Eye (tissue), 1 donor: ENCODE measurements at places on chromosomes 11 and 22.

DNA sequence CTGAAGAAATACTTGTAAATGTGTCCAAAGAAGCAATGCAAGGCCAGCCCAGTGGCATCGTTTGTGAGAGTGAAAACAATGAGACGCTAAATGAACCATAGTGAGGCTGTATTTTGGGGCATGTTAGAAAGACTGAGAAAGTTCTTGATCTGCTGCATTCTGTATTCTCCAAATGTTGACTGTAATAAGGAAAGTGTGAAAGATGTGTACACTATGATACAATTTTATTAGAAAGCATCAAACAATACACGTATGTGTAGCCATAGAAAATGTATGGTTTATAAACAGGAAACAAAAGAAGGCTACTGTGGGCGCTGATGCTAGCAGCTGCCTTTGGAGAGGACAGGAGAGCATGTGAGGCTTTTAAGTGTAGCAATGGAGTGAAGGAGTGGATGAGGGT lies 233.5 kb upstream of the E2F8 start:
- DNase-seq: no peak

GRCh38 chr11:69939551-69940245 lies 120.5 kb upstream of the FGF3 start:
- DNase-seq: peak; percentile 58

GRCh38 chr11:112523477-112523876 lies 262.8 kb upstream of the PLET1 start:
- peak; percentile 85 for DNase-seq

DNA sequence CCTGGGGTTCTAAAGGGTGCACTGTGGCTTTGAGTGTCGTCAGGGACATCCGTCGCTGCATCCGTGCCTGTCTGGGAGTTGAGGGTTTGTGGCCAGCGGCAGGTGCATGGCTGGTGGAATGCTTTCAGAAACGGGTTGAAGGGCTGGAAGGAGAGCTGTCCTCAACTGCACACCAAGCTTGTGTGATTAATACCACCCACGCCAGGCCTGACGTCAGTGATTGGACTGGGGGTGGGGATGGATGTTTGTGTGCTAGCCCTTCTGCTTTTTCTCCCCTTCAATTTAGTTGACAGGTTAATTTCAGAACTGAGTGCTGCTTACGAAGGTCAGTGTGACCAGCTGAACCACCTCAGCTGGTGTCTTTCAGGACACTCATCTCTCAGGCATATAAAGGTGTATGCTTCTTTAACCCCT lies 3.2 kb upstream of the GAB2 start:
- peak; percentile 25 for DNase-seq

DNA sequence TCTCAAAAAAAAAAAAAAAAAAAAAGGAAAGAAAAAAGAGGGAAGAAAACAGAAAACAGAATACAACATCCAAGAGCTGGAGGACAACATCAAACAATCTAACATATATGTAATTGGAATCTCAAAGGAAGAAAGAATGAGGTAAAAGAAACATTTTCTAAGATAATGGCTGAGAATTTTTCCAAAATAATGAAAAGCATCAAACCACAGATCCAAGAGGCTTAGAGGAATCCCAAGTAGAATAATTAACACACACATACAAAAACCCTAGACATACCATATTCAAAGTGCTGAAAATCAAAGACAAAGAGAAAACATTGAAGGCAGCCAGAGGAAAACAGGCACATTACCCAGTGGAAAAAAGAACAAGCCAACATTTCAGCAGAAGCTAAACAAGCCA lies 4.9 kb downstream of the SULT4A1 start:
- no peak for DNase-seq

GRCh38 chr11:121349790-121350189 lies 57.2 kb downstream of the SC5D start:
- no peak for DNase-seq

DNA sequence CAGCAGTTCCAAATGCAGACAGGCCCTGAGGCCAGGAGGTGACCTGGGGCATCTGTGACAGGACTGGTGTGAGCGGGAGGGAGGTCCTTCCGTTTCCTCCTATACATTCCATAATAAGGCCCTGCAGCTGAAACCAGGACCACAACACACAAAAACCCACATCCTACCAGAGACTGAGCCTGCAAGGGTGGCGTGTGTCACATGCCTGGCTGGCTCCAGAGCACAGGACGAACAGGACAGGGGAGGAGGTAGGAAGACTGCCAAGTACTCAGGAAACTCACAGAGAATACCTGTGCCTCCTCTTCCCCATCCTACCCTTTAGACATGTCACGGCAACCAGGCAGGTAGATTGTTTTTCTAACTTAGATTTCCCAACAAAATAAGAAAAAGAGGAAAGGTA lies 103.9 kb downstream of the ARL14EP start:
- DNase-seq: no peak

DNA sequence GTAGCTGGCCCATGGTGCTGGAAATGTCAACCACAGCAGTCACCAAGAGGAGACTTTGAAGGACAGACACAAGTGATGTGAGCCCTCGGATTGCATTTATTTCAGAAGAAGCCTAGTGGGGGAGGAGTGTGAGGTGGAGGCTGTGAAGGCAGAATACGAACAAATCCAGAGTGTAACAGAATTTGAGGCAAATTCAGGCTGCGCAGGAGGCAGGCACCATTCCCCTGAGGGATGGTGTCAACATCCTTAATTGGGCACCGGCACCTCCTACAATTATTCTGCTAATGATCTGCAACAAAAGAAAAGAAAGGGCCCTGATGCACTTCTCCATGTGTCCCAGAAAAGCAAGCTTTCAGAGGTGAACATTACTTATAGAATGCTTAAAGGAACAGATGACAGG lies 32.2 kb downstream of the CWC15 start:
- DNase-seq: peak; percentile 32

- DNase-seq: no peak
These were observed 17.2 kb downstream of the MYEOV start for GRCh38 chr11:69310934-69311766.

- DNase-seq: no peak
These were observed 125.6 kb downstream of the BRD1 start for GRCh38 chr22:49702068-49702397.

DNA sequence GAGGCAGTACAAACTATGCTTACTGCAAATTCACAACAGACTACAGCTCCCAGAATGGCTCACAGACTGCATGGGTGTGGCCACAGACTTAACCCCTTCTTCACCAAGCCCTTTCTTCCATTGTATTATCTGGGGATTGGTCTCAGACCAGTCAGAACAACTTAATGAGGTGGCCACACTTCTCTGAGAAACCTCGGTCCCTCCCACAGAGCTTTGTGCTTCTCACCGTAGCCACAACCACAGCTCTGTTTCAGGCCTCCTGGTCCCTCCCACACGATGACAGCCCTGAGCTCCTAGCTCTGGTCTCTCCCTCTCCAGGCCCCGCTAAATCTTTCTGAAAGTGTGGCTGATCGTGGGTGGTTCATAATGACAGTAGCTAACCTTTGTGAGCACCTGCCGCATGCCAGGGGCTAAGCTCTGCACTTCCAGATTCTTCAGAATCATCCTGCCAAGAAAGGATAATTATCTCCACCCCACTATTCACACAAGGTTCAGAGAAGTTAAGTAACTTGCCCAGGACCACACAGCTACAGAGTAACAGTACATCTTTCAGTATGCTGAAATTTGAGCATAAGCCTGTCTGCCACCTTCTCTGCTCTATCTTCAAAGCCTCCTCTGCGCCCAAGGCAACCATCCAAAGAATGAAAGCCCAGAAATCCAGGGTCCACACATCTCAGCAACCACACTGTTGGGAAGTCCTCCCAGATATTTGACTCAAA lies 5.4 kb downstream of the PDE2A start:
- DNase-seq: no peak

- DNase-seq: no peak
These were observed 393.9 kb downstream of the GUCY1A2 start for GRCh38 chr11:106624377-106624776.

DNA sequence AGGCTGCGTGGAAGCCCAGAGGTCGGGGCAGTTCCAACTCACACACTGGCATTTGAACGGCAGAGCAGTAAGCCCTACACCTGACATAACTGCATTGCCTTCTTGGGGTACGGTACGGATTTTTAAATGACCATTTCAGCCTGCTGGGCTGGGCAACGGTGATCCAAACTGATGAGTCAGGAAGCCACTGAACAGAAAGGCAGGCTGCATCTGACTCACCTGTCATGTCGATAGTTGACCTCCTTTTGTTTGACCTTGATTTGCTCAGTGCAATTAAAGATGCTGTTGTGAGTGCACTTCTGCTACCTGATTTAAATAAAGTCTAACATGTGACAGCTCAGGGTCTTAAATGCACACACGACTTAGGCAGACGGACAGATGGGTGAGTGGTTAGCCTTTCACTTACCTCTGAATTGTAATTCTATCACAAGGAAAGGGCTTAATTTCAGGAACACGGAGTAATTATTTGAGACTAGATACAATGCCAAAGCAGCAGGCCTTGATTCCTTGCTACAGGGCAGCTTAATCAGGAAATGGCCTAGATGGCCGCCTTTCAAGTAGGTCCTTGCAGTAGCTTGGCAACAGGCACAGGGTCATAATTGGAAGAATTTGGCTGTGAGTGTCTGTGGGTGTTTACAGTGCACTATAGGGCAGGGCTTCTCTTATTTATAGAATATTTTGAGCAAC lies 52.2 kb downstream of the BMAL1 start:
- DNase-seq: peak; percentile 54

GRCh38 chr11:45209891-45210699 lies 63.7 kb downstream of the PRDM11 start:
- peak; percentile 94 for DNase-seq

- DNase-seq: peak; percentile 66
These were observed 6.4 kb downstream of the LTBP3 start for GRCh38 chr11:65551572-65552387.

DNA sequence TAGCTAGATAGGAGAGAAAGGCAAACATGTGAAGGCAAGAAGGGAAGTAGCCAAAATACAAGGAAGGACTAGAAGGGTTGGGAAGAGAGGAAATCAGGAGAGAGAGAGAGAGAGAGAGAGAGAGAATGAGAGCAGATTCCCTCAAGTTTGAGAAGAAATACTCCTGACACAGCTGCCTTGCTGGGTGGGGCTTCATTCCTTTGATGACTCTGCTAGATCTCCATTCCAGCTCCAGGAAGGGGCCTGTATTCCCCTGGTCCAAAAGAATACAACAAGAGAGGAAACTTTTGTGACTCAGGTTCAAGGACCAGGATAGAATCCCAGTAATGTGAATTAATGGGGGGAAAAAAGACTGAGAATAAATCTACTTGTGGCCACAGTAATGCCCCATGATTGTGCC lies 62.9 kb upstream of the SPON1 start:
- DNase-seq: no peak

GRCh38 chr22:34669001-34669400 lies 397.0 kb upstream of the ISX start:
- DNase-seq: no peak

GRCh38 chr11:15843309-15843872 lies 513.0 kb downstream of the SOX6 start:
- peak; percentile 80 for DNase-seq

GRCh38 chr11:15227011-15227410 lies 112.3 kb downstream of the INSC start:
- DNase-seq: no peak

- DNase-seq: peak; percentile 85
These were observed 8.4 kb downstream of the LRRC10B start for GRCh38 chr11:61516675-61517572.

GRCh38 chr11:35103366-35104208 lies 35.4 kb upstream of the CD44 start:
- DNase-seq: no peak

- no peak for DNase-seq
These were observed 16.9 kb downstream of the CTTN start for GRCh38 chr11:70415191-70415590.

DNA sequence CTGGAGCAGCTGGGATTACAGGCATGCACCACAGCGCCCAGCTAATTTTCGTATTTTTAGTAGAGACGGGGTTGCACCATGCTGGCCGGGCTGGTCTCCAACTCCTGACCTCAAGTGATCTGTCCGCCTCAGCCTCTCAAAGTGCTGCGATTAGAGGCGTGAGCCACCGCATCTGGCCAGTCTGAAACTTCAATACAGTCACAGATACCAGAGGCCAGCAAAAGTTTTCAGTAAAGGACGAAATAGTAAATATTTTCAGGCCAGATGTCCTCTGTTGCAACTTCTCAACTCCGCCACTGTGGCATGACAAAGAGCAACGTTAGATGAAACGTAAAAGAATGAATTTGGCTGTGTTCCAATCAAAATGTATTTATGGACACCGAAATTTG lies 403.6 kb downstream of the MN1 start:
- DNase-seq: no peak

DNA sequence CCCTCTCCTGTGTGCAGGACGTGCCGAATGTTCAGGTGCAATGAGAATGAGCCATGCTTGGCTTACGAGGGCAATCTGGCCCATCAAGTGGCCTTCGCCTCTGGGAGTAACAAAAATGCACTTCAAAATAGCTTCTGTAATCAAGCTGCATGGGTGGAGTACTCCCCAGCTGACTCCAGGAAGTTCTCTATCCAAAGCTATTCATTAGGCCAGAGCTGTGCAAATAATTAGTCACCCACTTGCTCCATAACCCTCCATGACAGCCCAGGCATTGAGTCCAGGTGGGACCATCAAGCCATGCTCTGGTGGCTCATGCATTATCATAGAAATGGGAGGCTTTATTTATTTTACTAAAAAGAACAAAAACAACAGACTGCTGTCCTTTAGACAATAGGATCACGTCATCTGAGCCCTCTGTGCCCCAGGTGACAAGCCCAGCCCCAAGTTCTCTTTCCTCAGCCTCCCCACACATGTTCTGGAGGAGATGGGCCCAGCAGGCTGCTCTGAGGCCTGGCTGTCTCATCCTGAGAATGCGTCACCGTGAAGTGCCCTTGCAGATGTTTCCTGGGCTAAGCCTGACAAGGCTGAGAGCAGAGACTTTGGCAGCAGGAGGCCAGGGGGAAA lies 244.7 kb downstream of the ETS1 start:
- peak; percentile 38 for DNase-seq

- DNase-seq: no peak
These were observed 28.4 kb downstream of the SHANK3 start for GRCh38 chr22:50701076-50701419.

- DNase-seq: no peak
These were observed 12.5 kb downstream of the ATXN10 start for GRCh38 chr22:45684169-45684568.

DNA sequence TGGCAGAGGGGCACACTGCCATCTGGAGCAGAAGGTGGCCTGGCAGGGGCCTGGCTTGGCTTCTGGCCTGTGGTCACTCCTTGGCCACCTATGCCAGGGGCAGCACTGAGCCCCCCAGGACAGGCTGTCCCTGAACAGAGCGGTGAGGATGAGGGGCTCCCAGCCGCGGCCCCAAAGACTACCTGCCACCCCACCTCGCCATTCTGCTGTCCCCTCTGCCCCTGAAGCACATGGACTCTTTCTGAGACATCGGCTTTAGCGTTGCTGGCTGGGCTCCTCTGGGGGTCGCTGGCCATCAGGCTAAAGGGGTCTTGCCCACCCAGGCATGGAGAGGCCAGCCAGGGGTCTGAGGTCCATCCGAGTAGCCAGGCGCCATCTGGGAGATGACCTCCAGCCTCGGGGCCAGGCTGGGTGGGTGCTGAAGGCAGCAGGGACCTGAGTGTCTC lies 87.8 kb downstream of the WNT7B start:
- no peak for DNase-seq
